Left ventricle myocardium superior (tissue), 1 donor: ENCODE measurements at places on chromosomes 3 and 15. TPM values are rescaled to one million over a fixed set of nuclear protein-coding genes. Genes with fewer than 3 reads are reported as not detected.
A peak's percentile ranks its signal among the peaks of the same experiment; 100 is the strongest.

DNA sequence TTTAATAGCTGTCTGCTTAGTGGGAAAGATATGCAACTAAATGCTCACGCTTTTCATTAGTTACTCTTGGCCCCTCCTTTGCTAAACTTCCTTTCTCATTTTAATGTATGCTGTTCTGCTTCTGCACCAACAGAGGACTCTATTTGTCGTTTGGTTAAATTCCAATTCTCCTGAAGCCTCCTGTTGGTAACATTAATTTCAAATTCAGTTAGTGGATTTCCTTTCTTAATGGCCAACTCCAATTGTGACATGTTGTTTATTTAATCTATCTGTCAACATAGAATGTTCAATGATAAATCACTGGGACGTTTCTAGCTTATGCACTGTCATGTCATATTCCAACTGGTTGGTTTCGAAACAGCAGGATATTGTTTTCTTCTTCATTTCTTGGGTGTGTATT lies 467.4 kb upstream of the BCHE start:
- DNase-seq = no peak

GRCh38 chr3:128932516-128933212 lies 53.2 kb downstream of the ACAD9 start:
- no peak for DNase-seq

GRCh38 chr3:47455806-47456452 lies 19.8 kb downstream of the SCAP start:
- DNase-seq = no peak

DNA sequence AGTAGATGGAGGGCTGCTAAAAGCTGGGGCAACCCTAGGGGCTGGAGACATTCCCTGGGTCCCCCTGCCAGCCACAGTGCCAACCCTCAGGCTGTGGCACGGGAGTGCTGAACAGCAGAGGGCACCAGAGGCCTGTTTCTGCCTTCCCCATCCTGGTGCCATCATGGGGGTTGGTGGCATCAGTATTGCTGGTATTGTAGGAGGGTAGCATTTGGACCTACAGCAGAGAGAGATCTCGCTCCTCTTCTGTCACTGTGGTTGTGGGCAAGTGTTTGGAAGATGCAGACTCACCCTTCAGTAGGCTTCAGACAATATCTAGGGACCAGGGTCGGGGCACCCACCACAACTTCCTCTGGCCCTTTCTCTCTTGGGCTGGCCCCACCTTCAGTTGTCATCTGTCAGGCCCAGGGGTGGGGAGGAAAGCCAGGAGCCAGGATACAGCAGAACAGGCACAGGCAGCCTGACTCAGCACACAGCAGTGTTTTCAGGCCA lies 123.5 kb downstream of the RPLP1 start:
- peak; percentile 74 for DNase-seq

DNA sequence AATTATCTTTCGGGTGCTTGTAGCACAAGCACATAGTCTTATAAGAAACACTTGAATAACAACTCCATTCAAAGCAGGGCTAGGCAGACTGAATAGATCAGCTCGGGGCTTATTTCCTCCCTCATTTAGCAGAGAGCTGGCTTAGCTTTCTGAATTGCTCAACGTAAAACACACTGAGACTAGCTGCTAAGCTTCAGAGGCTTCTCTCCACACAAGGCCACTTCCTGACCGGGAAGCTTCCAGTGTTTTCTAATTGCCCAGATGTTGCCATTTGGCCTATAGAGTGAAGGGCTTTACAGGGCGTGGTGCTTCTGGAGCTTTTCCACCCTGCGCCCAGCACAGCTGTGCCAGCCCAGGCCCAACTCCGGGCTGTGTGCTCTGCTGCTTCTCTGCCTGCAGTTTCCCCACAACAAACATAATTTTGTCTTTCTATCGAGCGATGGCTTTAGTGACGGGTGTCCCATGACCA lies 16.6 kb downstream of the FAM240A start:
- DNase-seq = no peak

- DNase-seq = no peak
These were observed 61.8 kb upstream of the LIPC start for GRCh38 chr15:58369956-58370355.

- peak; percentile 53 for DNase-seq
These were observed 65.5 kb upstream of the ROPN1 start for GRCh38 chr3:124057420-124057819.

DNA sequence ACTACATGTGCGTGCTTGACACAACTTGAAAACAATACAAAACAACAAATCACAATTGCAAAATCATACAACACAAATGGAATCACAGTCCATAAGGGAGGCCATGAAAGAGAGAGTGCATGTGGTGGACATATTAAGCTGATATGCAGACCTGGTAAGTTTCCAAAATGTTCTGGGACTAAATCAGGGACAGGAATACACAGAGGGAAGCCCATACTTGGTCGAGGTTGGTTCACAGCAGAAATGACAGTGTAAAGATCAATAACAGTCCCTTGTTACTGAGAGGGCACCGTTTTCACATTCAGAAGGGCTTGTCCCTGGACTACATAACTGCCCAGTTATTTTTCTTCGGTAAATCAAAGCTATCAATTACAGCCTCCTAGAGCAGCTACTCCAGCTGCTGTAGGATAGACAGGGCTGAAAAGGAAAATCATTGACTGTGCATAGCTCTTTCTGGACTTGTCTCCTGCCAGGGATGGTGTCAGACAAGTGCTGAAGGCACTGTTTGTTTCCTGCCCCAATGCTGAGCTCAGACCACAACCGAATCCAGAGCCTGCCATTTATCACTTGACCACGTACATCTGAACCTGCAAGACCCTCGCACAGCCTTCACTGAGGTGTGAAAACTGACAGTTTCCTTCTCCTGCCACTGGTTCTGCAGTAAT lies 79.5 kb upstream of the KCNMB2 start:
- DNase-seq = no peak

NDN gene
- total RNA-seq = 35.5 TPM

LRTM1 gene
- total RNA-seq = not detected

CD80 gene
- total RNA-seq = not detected

IMPG2 gene
- total RNA-seq = 0.20 TPM

RBPMS2 gene
- total RNA-seq = 213 TPM
